Bronchus fibroblast of lung (primary cell): ENCODE measurements at places on chromosomes 12 and 14. TPM values are rescaled to one million over a fixed set of nuclear protein-coding genes. Genes with fewer than 3 reads are reported as not detected.

The PTCSC3 gene
- total RNA-seq = not detected in 2 replicates

The SLC8A3 gene
- total RNA-seq = under 0.01 TPM in 1 of 2 replicates, not detected in the other

The RD3L gene
- total RNA-seq = not detected in 2 replicates

The TAS2R42 gene
- total RNA-seq = not detected in 2 replicates

The ASPG gene
- total RNA-seq = not detected in 2 replicates

The SLC38A1 gene
- total RNA-seq = 36.3 and 41.2 TPM in 2 replicates

The SDR9C7 gene
- total RNA-seq = not detected in 2 replicates

The AHNAK2 gene
- 10.6 and 10.9 TPM in 2 replicates for total RNA-seq

The FIGNL2 gene
- total RNA-seq = under 0.01 TPM in 2 replicates

The ASB2 gene
- 0.15 TPM in 1 of 2 replicates, not detected in the other for total RNA-seq

The CCDC177 gene
- not detected in 2 replicates for total RNA-seq
